Stimulated activated CD8-positive, alpha-beta memory T cell treated with anti-CD3 and anti-CD28 coated beads, Interleukin-2, amount 100 ng/mL, for 48 hours (primary cell): ENCODE measurements at places on chromosomes 5 and 9.

DNA sequence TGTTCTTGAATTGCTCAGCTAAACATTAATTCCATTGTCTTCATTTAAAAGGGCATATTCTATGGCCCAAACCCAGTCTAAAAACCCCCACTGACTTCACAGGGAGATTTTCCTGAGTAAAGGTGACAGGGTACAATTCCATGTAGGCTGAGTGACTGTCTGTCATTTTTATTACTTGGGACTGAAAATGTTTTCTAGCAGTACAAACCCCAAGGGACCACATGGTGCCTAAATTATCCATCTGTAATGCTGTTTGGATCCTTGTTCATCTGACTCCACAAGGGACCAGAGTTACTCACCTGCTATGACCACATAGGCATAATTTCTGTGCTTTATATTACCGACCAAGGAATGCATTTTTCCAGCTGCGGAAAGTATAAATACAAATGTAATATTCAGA, 349.1 kb downstream of the ZNF608 start:
- no peak for DNase-seq

DNA sequence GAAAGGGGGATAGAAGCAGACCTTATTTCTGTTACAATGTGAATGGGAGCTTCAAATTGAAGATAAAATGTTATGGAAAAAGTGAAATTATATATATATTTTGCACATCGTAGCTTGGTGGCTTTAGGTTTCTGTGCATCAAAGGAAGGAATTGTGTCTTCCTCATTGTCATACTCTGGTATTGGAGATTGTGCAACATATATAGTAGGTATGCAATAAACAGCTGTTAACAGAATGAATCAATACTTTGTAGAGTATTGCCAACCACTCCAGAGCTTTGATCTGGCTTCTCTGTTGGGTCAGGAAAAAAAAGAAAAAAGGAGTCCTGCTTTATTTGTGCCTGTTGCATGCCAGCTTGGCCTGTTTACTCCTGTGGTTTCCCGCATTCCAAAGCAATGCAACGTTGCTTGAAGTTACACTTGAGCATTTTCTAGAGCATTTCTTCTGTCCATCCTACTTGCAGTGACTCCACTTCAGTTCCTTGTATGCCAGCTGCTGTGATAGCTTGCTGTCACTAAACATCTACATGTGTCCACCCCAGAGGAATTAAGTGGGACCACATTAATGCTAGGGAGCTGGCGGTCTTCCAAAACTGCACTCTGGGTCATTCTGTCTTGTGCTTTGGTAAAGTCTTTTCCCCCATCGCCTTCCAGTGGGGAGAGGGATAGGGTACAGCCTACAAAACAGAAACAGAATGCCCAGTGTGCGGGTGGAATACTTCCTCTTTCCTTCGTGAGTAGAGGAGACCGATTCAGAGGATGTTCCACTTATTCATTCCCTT, 62.0 kb upstream of the MEF2C start:
- DNase-seq = no peak

- no peak for DNase-seq
Measured at GRCh38 chr9:134204991-134205578, 40.7 kb upstream of the RNU6ATAC start.

- no peak for DNase-seq
Measured at GRCh38 chr9:78985084-78985738, 586.6 kb upstream of the TLE4 start.

- DNase-seq = no peak
Measured at GRCh38 chr5:82798676-82799075, 278.5 kb downstream of the TMEM167A start.

DNA sequence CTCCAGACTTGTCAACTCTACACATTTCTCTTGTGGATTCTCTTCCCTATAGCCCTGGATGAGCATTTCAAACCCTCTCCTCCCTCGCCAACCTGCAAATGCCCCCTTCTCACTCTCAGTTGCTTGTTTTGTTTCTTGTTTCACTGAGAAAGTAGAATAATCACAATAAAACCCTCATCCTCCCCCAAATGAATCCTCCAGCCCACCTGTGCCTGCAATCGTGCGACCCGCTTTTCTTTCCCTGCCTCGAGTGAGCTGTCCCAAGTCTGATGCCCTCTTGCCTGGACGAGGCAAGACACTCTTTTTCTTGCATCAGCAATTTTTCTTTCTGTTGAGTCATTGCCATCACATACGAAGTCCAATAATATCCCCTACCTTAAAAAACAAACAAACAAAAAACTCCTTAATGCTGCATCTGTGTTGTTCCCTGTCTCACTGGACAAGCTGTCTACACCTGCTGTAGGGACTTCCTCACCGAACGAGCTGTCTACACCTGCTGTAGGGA, 3.7 kb upstream of the CACNA1B start:
- DNase-seq = no peak
